ENCODE measurements at places on chromosomes 5 and 9.

DNA sequence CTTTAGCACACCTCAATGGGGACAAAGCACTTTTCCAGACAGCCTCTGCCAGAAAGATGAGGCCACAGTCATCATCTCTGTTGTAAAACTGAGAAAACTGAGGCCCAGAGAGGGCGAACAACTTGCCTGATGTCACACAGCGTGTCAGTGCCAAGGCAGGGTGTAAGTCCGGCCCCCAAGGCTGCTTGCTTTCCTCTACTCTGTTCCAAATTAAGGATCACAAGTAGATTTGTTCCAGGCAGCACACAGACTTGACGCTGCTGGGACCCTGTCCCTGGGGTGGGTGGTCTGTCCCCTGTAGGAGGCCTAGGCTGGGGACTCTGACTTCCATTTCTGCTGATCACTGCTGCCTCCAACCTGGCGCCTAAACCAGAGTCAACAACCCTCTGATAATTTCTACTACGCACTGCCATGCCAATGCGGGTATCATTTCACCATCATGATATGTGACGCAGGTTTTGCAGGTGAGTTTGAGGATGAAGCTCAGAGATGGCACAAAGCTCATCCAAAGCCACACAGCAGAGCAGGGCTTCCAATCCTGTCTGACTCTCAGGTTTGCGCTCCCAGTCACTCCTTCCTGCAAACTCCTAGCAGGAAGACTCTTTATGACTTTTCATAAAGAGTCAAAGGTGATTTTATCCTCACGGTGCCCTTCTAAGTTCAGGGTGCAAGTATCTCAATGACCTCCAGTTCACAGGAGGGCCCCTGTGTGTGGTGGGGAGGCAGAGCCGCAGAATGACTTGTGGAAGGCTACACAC lies 13.5 kb upstream of the RALGDS start:
- no peak for DNase-seq

DNA sequence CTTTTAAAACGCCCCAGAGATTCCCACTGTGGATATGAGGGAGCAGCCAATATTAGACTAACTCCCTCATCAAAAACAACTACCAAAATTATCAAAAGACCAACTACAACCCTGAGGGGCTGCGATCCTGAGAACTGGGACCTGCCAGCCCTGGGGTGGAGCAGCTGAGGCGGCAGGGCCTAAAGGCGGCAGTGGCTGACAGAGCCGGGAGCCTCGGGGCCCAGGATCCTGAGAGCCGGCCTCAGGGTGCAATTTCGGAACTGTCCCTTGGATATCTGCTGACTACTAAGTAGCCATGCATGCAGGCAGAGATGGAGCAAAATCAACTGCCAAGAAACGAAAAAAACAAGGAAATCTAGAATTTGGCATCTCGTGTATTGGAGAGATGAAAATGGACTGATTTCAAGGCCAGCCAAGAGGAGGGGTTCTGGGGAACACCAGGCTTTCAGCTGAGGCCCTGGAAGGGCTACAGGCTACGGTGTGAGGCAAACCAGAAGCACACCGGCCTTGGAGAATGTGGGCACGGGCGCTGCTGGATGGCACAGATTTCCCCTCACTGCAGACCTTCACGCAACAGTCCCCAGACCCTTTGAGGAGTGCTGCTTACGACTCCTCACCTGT lies 63.6 kb upstream of the UBAC1 start:
- peak; percentile 27 for DNase-seq

- DNase-seq, result peak; percentile 75
These were observed 44.3 kb upstream of the BICD2 start for GRCh38 chr9:92808726-92809451.

DNA sequence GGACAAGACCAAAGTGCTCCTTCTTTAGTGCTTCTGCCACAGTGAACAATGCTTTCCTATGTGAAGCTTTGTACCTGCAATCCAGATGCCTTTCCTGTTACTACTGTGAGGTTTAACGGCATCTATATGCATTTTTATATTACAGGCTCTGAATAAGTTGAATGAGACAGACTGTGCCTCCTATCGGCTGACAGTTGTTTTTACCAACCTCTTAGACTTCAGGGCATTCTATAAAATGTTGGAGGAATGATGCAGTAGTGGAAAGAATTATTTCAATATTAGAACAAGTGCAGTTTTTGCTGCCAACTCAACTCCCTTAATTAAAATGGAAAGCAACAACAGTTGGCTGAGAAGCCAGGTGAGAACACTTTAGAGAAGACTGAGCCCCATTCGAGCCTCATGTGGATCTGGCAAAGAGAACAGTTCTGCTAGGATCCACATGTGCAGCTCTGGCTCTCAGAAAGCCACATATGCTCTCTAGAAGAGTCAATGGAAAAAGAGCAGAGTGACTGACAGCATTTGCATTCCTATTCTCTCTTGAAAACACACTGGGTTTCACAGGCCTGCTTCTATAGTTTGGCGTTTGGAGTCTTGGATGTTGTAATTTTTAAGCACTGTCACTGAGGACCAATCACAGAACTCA lies 147.5 kb downstream of the LURAP1L start:
- DNase-seq, result no peak

- DNase-seq, result no peak
These were observed 195.7 kb downstream of the PALM2AKAP2 start for GRCh38 chr9:109975574-109976295.

DNA sequence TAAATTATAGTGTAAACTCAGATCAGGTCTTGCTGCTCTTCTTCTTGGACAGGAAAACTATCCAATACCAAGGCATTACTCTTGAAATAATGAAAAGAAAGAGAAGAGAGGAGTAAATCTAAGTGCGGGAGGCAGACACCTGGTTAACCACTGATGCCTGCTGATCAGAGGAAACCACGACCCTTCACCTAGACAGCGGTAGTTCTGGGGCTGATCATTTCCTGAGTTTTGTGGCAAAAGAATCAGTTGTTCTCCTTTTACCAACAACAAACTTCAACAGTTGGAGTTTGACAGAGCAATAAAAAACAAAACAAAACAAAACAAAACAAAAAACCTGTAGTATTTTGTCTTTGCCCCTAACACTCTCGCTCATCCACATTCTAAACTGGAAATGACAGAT lies 3.0 kb downstream of the RLN1 start:
- no peak for DNase-seq

GRCh38 chr5:95760273-95761191 lies 29.4 kb downstream of the RHOBTB3 start:
- no peak for DNase-seq

DNA sequence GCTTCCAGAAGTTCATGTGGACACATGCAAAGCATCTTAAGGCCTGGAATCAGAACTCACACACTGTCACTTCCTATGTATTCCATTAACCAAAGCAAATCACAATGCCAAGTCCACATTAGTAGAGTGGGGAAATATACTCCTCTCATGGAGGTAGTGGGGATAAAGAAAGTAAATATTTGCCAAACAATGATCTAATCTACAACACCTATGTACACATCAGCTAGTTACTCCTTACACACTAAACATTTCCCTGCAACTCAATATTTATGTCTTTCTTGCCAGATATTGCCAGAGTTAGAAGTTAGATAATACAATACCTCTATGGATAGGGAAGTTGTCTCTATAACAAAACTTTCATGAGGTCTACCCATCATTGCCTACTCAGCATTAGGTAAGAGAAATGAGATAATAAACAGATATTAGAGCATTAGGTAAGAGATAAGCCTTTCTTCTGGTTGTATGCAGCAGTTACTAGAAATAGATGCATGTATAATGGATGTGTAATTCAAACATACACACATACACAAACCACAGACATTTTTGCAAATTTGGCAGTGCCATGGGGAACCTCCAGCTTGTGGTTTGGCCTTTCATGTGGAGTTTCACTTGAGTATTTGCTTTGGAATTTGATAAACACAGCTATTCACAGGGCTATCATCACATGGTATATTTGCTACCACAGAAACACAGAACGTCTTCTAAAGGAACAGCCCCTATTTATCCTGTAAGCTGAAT lies 196.5 kb downstream of the TLE1 start:
- no peak for DNase-seq

- DNase-seq, result no peak
These were observed 940 bp upstream of the CAMK4 start for GRCh38 chr5:111223101-111223786.

DNA sequence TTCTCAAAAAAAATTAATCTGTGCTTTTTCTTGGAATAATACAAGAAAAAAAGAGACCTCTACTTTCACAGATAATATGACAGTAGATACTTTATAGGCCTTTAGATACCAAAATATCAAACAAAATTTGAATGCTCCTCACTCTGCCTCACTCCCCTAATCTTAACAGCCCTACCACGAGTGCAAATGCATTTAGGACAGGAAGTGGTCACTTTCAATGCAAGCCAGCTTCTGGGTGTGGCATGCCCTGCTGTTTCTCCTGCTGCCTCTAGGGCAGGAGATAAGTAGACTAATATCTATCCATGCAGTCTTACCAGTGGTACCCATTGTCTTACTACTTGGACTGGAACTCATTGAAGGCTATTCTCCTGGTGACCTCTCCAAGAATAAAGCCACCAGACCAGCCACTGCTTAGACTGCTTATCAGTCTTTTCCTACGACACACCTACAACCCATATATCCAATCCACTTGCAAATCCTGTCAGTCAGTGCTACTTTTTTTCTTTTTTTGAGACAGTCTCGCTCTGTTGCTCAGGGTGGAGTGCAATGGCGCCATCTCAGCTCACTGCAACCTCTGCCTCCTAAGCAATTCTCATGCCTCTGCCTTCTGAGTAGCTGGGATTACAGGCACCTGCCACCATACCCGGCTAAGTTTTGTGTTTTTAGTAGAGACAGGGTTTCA lies 23.0 kb downstream of the FRRS1L start:
- no peak for DNase-seq

GRCh38 chr5:17436350-17436749 lies 61.7 kb upstream of the TAF11L2 start:
- DNase-seq, result no peak

GRCh38 chr5:82352146-82352791 lies 74.1 kb upstream of the RPS23 start:
- DNase-seq, result no peak

DNA sequence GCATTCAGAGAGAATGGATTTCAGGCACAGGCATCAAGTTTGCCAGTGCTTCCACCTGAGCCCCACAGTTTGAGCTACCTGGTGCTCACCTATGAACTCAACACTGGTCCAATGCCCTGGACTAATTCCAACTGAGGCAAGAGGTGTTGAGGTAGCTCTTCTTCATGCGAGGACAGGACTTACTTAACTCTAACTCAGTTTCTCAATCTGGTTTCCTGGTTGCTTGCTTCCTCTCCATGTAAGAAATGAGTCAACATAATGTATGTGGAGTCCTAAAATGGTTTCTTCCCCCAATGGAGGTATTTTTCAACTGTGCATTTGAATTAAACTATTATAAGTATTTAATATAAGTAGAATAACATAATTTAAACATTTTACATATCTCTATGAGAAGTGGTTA lies 523.6 kb upstream of the DAB2 start:
- DNase-seq, result no peak

DNA sequence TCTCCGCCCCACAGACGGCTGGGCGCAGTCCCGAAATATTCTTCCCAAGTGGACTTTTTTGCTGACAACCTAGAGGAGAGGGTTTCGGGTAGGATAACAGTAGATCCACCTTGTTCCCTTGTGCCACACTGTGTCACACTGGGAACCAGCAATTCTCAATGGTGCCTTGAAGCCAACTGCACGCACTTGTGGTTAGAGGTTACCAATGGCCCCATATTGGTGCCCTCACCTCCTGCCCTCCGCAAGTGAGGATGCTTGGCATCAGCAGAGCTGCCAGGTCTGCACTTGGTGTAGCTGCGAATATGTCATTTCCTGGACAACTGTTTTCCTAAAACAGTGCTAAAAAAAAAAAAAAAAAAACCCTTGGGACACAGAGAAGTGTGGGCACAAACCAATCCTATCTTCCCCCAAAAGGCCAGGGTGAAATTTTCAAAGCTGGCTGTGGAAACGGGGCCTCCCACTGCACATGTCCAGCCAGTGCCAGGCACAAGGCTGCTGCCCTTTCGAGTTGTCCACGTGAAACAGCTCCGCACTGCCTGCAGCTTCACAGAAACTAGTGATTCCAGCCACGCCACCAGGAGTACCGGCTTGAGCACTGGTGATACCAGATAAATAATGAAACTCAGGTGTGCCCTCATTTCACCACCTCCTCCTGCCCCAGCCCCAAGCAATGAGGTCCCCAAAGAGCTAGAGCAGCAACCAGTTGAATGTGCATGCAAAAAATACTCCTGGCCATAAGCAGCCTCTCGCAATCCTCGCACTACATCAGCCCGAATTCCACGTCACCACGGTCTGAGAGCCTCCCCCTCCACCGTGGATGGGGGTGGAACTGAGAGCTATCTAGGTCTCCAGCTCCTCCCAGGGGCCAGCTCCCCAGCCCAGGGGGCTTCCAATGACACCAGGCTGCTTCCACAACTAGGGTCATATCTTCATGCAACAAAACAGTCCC lies 51.2 kb downstream of the USP20 start:
- no peak for DNase-seq

DNA sequence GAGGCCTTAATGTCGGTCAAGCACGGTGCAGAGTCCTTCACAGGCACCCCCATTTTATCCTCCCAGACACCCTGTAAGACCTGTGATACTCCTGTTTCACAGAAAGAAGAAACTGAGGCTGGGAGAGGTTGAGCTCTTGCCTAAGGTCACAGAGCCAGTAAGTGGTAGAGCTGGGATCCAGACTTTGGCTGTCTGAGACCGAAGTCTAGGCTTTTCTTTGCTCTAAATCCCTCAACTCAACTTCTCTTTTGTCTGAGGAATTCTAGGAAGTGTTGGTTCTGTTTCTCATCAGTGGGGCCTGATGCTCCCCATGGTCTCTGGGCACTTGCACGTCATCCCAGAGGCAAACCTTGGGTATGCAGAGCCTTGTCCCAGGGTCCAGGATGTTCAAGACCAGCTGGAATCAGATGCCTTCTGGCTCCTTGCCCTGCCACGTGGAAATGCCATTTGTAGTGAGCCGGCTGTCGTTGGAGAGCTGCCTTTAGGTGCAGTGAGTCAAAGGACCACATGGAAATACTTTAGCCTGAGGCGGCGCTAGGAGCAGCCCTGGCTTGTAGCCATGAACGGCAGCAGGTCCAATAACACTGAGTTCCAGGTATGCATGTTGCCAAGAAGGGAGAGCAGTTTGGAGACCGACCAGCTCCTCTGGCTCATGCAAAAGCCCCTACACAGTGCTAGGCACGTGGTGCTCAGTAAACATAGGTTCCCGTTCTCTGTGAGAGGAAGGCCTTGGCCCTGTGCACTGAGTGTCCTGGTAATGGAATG lies 9.2 kb downstream of the DCANP1 start:
- DNase-seq, result peak; percentile 71

DNA sequence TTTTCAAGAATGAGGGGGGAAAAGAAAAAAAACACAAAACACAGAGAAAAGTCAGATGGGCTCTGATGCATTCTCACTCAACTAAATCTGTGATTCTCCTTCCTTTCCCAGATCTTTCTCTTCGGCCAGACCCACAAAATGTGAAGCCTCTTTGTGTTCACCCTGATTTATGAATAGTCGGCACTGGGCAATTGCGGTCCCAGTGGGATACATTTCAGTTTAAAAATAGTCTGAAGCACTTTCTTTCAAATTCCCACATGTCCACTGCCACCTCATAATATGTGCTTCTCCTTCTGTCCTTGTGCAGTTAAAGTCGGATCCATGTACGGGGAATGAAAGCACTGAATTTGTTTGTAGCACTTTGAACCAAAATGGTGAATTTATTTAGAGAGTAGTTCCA lies 995.4 kb upstream of the WWC1 start:
- DNase-seq, result no peak
